ENCODE measurements at places on chromosomes 3 and 15.

DNA sequence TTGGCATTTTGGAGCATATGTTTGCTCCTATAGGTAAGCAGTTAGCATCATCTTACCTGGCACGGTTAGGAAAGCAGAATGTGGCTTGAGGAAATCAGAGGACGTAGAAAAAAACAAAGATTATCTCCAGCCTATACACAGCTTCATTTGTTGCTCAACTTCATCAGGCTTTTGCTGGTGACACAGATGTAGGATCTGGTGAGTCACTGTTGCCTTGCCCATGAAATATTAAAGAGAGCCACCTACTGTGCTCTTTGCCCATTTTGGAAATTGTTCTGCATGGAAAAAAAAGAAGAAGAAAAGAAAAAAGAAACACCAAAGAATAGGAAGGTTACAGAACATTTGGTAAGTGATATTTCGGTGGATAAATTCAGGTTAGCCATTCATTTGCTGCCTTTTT, 3.8 kb downstream of the IL1RAP start:
- no peak for DNase-seq

GRCh38 chr3:49482766-49483165, 12.7 kb downstream of the DAG1 start:
- DNase-seq = no peak

GRCh38 chr3:179526989-179527391, 35.7 kb upstream of the ACTL6A start:
- no peak for DNase-seq

DNA sequence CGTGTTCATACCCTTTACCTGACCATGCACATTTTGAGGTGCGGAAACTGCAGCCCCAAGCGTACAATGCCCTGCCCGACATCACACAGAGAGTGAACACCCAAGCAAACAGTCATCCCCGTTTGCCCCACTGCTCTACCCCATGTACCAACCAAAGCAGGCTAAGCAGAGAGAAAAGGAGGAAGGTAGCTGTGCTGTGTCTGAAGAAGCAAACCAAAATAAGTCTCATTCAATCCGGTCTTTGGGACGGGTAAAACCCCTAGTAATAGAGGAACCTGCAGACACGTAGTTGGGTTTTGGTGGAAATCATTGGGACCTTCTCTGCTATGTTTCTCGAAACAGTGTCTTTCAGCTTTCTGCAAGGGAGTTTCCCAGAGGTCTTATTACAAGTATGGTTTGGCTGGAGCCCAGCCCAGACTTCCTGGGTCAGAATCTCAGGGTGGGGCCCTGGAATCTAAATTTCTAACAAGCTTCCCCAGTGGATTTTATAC, 164.6 kb upstream of the HES1 start:
- DNase-seq = no peak

- no peak for DNase-seq
Observed at GRCh38 chr15:88661761-88662556, 23.1 kb downstream of the ISG20 start.

DNA sequence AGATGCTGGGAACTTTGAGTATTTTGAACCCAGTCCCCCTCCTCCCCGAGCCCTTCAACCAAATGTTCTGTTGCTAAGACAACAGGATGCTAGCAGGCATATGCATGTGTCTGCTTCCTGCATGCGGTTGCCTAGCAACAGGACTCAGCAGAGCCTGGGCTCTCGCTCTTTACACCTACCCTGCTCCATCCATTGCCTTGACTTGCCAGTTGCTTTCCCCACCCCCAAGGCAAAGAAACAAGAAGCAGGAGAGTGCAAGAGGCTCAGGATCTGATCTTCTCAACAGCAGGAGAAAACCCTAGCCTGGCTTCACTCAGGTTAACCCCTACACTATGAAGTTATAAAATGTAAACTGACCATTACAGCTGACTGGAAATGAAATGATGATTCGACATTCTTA, 393.0 kb downstream of the IGSF11 start:
- DNase-seq = no peak

DNA sequence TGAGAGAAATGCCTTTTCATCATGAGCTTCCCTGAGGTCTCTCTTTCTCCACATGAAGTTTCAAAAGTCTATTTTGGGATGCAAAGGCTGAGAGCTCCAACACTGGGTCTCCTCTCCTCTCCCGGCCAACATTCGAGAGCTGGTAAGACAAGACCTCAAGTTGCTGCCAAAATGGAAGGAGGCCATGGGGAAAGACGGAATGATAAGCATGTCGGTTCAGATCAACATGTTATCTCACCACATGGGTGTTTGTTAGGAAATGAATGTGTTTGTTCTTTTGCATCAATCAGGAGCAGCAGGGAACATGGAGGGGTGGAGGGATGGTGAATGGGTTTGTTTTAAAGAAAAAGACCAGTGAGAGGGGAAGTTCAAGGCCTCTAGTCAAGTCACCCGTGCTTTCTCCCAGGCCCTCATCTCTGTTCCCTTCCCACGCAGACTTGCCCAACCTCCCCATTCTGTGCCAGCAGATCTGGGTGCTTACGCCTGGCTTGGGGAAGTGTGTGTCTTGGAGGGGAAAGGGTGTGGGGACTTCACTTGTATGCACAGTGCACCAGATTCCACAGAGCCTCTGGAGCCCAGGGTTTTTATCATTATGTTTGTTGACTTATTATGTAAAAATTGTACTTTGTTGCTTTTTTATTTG, 23.5 kb upstream of the ATP10A start:
- no peak for DNase-seq

GRCh38 chr15:76196269-76197231, 114.7 kb downstream of the ETFA start:
- no peak for DNase-seq

- DNase-seq = no peak
Observed at GRCh38 chr3:59185591-59186369, 136.0 kb upstream of the CFAP20DC start.

GRCh38 chr15:65192016-65192415, 6.9 kb upstream of the CLPX start:
- DNase-seq = no peak
